Dermis blood vessel endothelial cell (primary cell): ENCODE measurements at places on chromosomes 7 and 10.
A peak's percentile ranks its signal among the peaks of the same experiment; 100 is the strongest.

DNA sequence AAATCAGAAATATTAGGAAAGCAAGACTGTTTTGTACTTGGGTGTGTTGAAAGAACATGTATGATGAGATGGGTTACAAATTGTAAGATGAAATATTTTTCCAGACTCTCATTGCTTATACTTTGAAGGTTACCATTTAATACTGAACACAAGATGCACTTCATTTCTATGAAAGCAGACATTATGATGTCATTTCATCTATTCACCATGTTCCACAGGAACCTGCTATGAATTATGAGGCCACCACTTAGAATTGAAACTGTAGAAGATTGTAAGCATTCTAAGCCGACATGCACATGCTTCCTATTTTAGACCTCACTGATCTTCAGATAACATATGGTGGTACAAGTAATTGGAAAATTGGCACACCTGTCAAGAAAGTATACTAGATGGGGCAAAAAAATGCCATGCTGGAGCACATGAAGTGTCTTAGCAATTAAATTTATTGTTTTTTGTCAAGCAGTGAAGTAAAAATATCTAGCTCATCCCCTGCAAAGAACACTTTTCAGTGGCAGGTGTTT, 195.0 kb downstream of the PHF14 start:
- no peak for DNase-seq

DNA sequence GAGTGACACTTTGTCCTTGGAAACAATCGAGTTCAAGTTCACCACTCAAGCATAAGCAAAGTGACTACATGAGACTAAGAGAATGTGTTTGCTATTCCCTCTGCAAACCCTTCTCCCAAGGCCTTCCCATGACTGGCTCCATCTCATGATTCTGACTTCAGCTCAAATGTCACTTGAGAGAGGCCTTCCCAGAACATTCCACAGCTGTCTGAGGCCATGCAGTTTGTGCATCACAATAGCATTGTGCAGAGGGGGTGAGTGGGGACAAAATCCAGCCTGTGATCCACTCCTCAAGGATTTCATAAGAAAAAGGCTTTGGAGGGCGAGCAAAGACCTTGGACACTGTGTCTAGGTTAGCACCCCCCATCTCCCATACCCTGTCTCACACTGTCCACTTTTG, 6.9 kb upstream of the LRMDA start:
- DNase-seq: no peak

DNA sequence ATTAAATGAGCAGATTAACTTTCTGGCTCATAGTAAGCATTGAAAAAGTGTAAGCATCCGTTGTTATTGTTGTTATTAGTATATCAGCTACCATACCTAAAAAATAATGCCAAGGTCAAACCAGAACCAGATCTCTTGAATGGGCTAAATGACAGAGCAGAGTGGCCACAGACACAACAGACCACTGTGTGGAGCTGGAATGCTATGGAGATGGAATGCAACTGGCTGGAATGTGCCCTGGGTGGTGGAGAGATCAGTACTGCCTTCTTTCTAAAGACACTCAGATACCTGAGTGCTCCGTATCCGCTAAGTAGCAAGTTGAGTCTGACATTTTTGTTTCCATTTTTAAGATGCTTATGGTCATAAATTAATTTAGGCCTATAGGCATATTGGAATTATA, 20.5 kb upstream of the DNAJB12 start:
- DNase-seq: no peak

- no peak for DNase-seq
Measured at GRCh38 chr7:55431898-55432297, 66.8 kb downstream of the LANCL2 start.

DNA sequence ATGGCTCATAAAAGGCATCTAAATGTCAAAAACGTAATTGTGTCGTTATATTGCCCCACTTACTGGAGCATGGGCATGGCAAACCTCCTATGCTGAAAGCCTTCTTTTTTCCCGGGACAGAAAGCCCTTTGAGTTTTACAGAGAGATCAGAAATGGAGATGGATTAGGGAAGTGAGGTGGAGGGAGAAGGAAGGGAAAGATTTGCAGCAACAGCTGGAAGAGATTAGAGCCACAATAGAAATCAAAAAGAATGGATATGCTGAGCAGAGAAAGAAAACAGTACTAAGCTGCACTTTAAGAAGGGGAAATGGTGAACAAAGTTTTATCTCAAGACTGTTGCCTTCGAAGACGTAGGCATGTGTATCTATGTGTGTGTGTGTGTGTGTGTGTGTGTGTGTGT, 97.2 kb upstream of the PCGF5 start:
- DNase-seq: no peak

GRCh38 chr7:21767300-21767900, 178.3 kb downstream of the CDCA7L start:
- DNase-seq: peak; percentile 86

- DNase-seq: no peak
Measured at GRCh38 chr10:124578231-124579010, 116.8 kb downstream of the LHPP start.

GRCh38 chr7:112777406-112777805, 12.8 kb downstream of the TMEM168 start:
- no peak for DNase-seq

- no peak for DNase-seq
Measured at GRCh38 chr10:128971374-128972035, 495.5 kb upstream of the MGMT start.

- DNase-seq: no peak
Measured at GRCh38 chr7:70215491-70215890, 617.2 kb downstream of the AUTS2 start.

DNA sequence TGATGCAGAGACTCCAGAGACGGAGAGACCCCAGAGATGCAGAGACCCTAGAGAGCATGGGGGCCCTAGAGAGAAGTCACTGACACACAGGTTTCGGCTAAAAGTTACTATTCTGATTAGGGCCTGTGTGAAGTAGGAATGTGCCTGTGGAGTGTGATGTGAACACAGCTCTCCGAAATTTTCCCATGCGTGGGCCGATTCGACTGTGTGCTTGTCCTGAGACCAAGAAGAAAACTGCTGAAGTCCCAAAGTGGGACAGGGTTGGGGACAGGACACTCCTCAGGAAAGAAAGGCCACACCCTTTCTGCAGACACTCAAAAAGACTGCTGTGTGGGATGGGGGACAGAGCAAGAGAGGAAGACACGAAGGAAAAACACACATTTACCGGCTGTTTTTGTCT, 533.5 kb downstream of the PTPRN2 start:
- no peak for DNase-seq

- no peak for DNase-seq
Measured at GRCh38 chr7:147861058-147861716, 729.4 kb upstream of the C7orf33 start.

- no peak for DNase-seq
Measured at GRCh38 chr7:99102361-99102760, 41.5 kb downstream of the SMURF1 start.

DNA sequence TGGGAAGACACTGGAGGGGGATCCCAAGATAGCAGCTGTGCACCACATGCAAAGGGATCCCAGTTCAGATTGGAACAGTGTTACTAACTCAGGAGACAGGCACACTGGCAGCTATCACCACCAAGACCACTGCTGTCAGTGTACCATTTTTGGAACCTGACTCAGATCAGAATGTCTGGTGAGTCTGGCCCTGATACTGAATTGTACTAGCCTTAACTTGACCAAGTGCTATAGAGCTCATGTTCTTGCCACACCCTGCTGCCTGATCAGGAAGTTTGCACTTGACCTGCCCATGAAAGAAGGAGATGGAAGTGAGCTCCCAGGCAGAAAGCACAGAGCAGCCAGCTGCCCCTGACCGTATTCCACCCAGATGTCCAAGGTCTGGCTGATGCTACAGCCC, 4.8 kb upstream of the PRRT4 start:
- no peak for DNase-seq

- DNase-seq: no peak
Measured at GRCh38 chr7:16369855-16370254, 51.5 kb downstream of the CRPPA start.

- DNase-seq: no peak
Measured at GRCh38 chr10:75814014-75814413, 382.6 kb downstream of the LRMDA start.

GRCh38 chr10:79044846-79045245, 23.9 kb upstream of the ZMIZ1 start:
- DNase-seq: no peak

GRCh38 chr7:141701489-141702046, 398 bp downstream of the DENND11 start:
- peak; percentile 58 for DNase-seq
